ENCODE measurements at places on chromosomes 3 and 15.
A peak's percentile ranks its signal among the peaks of the same experiment; 100 is the strongest.

GRCh38 chr3:26768068-26768651 lies 145.6 kb downstream of the LRRC3B start:
- DNase-seq, result no peak

- peak; percentile 87 for DNase-seq
These were observed at the start of the genes LNP1 and TOMM70 for GRCh38 chr3:100400780-100401673. Gene LNP1, plus strand, starts transcription at chr3:100401539. Its CDS starts 28,191 bp downstream, at chr3:100429730. Gene TOMM70, minus strand, starts transcription at chr3:100401089. Its CDS starts 140 bp downstream, at chr3:100400949.

- no peak for DNase-seq
These were observed at the start of gene GJD2 for GRCh38 chr15:34754674-34755418. Gene GJD2, minus strand, starts transcription at chr15:34754998. Its CDS starts 510 bp downstream, at chr15:34754488.

- DNase-seq, result no peak
These were observed 56.1 kb downstream of the BFSP2 start for GRCh38 chr3:133455960-133456359.
